RWPE1 (cell line): ENCODE measurements at places on chromosomes 7 and 10.

DNA sequence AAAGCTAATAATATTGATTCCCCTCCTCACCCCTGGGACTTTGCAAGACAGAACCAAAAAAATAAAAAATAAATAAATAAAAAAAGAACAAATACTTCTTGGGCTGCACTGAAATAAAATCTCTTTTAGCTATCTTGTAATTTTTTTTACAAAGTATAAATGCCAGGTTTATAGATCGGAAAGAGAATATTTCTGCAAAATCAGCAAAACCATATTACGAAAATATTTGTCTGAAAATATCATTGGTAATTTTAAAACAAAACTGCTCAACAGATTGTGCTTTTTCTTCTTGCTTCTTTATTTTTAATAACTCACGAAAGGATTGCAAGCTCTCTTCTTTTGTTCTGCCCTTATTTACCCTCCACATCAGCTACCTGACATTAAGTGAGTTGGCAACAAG is 213.3 kb downstream of the PLXDC2 start:
- no peak for DNase-seq

DNA sequence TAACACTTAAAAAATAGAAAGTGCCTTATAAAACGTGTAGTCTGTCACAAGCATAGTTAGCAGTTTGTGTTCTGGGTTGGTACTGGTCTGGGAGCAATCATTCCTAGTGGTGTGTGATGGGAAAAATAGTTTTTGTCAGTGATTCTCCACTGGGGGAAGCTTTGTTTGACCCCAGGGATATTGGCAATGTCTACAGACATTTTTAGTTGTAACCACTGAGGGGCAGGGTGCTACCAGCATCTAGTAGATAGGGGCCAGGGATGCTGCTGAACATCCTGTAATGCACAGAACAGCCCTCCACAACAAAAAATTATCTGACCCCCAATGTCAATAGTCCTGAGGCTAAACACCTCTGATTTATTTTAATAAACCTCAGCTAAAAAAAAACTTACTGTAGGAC is 51.6 kb upstream of the CREB5 start:
- no peak for DNase-seq

DNA sequence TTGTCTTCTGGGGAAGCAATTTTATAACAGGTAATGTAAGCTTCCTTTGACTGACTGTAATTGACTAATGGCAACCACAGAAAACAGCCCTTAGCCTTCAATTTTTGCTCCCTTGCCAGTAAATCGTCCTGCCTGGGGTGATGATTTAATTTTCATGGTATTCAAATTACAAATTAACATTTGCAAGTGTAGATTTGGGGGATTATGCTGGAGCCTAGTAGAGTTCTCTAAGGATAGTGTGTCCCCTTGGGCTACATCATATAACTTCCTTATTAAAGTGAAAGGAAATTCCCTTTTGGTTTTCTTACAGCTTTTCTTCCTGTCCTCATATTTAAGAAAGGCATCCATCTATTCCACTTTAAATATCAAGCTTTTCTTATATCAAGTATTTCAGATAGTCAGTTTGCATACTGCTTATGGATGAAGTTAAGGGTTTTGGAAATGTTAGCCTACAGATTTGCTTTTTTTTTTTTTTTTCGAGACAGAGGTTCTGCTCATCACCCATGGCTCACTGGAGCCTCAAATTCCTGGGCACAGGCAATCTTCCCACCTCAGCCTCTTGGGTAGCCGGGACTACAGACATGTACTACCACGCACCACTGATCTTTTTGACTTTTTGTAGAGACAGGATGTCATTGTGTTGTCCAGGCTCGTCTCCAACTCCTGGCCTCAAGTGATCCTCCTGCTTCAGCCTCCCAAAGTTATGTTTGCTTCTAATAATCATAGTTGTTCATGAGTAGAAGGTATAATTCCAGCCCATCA is 35.9 kb upstream of the HDAC9 start:
- no peak for DNase-seq

- no peak for DNase-seq
Observed at GRCh38 chr7:1638215-1638661, 31.8 kb upstream of the ELFN1 start.

GRCh38 chr10:99497343-99498025 is 35.3 kb upstream of the NKX2-3 start:
- no peak for DNase-seq

DNA sequence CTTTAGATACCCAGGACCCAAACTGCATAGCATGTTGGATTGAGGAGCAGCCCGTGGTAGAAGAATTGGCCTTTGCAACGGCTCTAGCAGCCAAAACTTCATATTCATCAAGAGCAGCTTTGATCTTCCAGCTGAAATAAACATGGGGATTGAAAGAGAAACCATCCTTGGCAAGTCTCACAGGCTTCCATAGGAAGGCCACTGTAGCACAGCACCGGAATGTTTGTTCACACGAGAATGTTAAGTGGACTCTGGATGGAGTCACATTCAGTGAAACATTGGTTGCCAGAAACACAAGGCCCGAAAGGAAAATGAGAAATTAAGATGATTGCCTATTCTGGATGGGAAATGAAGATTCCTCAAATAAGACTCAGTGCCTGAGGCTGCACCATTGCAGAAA is 97.4 kb downstream of the RAB18 start:
- DNase-seq: no peak

DNA sequence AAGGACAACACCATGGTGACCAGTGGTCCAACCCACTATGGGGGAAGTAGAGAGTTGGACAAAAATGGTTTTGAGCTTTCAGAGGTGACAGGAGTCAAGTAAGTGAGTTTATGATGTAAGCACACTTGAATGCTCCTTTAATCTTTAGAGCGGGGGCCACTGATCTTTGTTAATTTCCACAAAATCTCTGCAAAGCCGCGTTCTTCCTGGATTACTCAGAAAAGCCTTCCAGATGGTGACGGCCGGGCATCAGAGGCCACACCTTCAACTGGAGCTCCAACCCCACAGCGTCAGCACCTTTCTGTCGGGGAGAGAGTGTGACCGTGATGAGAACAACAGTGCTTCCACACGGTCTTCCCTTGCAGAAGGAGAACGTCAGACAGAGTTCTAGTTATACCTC is 35.2 kb upstream of the KLF6 start:
- DNase-seq: no peak

DNA sequence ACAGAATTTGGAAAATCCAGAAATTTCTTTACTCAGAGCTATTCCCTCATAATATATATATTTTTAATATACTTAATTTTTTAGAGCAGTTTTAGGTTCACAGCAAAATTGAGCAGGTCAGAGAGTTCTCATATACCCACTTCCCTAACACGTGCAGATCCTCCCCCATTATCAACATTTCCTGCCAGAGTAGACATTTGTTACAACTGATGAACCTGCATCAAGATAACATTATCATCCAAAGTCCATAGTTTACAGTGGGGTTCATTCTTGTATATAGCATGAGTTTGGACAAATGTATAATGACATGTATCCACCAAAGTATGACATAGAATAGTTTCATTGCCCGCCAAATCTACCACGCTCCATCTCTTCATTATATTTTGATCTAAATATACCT is 170.0 kb downstream of the PTEN start:
- DNase-seq: no peak
